HAP-1 (cell line): ENCODE measurements at places on chromosomes 1 and 21.

GRCh38 chr1:162136760-162137159 lies 67.3 kb downstream of the NOS1AP start:
- no peak for DNase-seq

- DNase-seq, result no peak
Observed at GRCh38 chr1:185656663-185657062, 77.5 kb upstream of the HMCN1 start.

DNA sequence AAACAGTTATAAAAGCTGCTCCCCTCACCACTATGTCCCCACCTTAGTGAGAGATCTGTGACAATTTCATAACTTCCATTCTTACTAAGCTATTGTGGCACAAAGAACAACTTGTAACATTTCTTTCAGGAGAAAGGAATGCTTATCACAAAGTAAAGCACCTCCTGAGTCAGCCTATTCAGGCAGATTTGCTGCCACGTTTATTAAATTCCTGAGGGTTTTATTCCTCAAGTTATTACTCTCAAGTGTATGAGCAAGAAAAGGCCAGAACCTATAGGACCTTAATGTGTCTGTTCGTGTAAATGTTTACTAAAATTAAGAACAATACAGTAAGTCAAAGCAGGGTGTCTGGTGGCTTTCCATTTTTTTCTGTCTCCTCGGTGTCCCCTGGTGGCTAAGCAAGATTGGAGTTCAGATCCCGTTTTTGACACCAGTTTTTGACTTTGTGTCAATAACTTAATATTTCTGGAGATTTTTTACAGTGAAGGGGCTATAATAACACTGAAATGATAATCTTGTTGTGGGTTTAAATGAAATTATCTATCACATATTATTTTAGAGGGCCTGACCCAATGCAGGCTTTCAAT lies 1539.6 kb downstream of the BRINP3 start:
- DNase-seq, result peak; percentile 10

GRCh38 chr1:220966473-220966872 lies 87.2 kb downstream of the HLX start:
- DNase-seq, result no peak

- DNase-seq, result no peak
Observed at GRCh38 chr1:111517469-111518225, 14.2 kb upstream of the ADORA3 start.

- no peak for DNase-seq
Observed at GRCh38 chr1:234628089-234628488, 18.1 kb upstream of the IRF2BP2 start.

DNA sequence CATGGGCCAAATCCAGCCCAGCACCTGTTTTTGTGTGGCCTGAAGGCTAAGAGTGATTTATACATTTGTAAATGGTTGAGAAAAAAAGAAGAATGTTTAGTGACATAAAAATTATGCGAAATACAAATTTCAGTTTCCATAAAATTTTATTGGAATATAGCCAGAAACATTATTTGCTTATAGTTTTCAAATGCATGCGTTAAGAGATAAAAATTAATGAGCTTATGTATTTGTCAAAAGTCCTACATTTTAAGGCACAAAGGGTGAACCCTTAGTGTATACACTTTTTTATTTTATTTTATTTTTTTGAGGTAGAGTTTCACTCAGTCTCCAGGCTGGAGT lies 2.1 kb downstream of the MORC3 start:
- DNase-seq, result no peak

DNA sequence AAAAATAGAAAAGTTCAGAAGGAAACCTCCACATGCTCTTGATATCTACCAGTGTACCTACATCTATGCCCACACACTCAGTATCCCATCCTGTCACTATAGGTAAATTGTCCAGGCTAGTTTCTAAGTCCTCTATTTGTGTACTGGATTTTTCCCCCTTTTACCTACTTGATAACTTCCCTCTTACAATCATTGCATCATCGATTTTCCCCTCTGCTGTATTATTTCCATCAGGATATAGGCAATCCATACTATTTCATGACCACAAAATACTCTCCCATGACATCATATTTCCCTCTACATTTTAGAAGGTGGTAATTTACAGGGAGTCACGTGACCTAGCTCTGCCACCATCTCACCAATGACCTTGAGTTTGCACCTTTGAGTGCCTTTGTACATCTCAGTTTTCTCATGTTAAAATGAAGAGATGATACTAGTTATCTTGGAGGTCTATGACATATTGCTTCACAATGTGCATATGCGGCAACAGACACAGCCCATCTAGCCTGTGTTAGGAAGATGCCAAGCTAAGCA lies 88.2 kb downstream of the GDAP2 start:
- DNase-seq, result no peak

GRCh38 chr1:117598489-117598888 lies 7.4 kb upstream of the TENT5C start:
- no peak for DNase-seq

DNA sequence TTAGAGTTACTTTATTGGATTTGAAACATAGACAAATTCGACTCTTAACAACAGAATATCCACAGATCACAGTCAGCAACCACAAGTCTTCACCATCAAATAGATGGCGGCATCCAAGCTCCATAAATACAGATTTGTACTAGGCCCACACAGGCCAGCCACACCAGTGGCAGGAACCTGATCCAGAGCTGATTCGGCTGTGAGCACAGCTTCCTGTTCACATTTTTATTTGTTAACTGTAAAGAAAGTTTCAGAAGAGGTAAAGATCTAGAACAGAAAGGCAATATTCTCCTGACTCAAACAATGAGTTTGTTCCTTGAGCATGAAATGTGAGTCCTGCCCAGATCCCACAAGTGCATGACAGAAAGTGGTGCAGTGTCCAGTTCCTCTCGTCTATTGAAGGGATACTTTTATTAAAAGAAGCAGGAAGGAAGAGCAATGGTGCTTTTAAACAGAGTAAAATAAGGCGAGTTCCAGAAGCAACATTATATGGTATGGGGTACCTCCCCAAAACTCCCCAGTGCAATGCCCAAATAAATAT lies 205.8 kb downstream of the SLC45A1 start:
- DNase-seq, result no peak
